ENCODE measurements at places on chromosomes 12 and 14. TPM values are rescaled to one million over a fixed set of nuclear protein-coding genes. Genes with fewer than 3 reads are reported as not detected.

Gene NOVA1
- 2.5 TPM for total RNA-seq

Gene NEUROD4
- not detected for total RNA-seq

Gene KLRF2
- not detected for total RNA-seq

Gene KRT6B
- not detected for total RNA-seq

Data from regular cardiac myocyte (primary cell).